ENCODE measurements at places on chromosomes 12 and 14.

GRCh38 chr12:58443981-58444371 is 476.3 kb downstream of the LRIG3 start:
- no peak for DNase-seq

DNA sequence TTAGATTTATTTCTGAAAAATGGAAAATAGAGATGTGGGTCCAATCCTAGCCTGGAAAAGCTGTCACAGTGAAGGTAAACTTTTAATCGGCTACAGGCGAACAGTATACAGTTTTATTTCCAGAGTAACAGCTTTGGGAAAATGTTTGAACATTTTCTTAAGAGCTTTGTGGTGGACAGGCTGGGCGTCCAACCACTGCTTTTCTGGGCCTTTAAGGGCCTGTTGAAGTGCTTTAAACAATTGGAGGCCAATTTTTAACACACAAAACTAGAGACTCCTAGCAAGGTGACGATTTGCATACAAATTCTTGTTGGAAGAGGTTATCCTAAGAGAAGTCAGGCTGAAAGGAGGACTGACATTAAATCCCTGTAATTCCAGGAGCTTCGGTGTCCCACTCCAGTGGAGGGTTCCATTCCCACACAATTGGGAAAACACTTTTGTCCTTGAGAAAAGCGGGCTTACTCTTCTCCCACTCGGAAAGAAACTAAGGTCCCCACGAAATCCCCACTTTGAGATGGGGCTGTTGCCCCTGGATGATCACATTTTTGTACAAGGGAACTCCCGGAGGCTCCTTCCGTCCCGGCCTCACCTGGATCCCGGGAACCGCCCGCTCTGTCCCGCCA is 26.9 kb downstream of the BCL11B start:
- no peak for DNase-seq

DNA sequence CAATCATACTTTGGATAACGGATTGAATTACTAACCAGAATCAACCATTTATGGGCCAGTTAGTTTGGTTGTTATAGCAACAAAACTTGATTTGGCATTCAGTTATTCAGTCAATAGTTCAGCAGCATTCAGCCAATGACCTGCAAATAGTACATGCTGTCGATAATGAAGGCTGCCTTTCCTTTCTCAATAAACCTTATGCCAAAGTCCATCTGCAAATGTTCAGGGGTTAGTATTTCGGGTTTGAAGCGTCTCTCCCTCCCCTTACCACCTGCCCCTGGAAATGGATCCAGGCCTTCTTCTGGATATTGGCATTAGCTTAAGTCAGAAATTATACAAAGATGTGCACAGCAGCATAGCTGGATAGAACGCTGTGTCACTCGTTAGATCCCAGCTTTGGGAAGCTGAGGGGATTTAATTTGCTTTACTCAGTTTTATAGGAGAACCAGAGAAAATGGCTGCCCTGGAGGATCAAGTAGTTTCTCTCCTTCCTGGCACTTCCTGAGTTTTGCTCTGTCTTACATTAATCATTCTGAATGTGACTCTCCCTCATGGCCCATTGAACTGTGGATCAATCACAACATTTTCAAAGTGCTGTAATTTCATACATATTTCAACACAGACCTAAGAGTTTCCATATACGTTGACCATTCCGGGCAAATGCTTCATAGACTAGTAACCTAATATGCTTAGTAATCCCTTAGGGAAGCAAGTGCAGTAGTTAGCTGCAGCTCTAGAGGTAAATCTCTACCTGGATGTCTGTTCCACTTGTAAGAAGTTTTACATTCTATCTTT is 46.7 kb upstream of the PTPRR start:
- no peak for DNase-seq

GRCh38 chr12:37672655-37673260 is 643.8 kb upstream of the ALG10B start:
- no peak for DNase-seq

GRCh38 chr12:39173726-39174125 is 268.3 kb upstream of the CPNE8 start:
- no peak for DNase-seq
